ENCODE measurements at places on chromosomes 7 and 10.

DNA sequence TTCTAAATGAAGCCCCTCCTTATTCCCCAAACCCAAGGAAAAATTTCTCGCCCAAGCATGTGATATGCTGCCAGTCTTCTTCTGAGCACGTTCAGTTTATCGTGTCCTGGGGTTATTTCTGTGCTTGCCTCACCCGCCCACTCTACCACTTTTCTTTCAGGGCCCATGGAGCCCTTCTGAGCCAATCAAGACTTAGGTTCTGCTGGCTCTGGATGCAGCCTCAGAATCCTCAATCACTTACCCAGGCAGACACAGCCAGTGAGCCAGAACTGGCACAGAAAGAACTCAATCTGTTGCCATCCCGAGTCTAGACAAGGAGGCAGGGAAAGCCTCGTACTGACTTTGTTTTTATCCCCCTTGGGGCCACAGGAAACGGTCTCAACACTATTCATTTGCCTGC lies 34.2 kb upstream of the C10orf90 start:
- DNase-seq: no peak

DNA sequence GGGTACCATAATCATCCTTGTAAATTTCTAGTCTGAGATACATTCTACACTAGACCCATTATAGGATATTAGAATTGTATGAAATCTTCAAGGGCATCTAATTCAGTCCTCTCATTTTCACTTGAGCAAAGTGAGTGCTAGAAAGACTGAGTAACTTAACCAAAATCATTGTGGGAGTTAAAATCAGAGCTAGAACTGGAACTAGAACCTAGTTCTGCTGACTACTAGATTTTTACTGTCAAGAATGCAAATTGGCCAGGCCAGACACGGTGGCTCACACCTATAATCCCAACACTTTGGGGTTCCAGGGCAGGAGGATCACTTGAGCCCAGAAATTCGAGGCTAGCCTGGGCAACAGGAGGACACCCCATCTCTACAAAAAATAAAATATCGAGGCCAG lies 53.9 kb downstream of the ADD3 start:
- no peak for DNase-seq

GRCh38 chr10:78255796-78256638 lies 222.4 kb downstream of the RPS24 start:
- no peak for DNase-seq

- DNase-seq: no peak
Measured at GRCh38 chr7:70553364-70553763, 578.6 kb upstream of the GALNT17 start.

DNA sequence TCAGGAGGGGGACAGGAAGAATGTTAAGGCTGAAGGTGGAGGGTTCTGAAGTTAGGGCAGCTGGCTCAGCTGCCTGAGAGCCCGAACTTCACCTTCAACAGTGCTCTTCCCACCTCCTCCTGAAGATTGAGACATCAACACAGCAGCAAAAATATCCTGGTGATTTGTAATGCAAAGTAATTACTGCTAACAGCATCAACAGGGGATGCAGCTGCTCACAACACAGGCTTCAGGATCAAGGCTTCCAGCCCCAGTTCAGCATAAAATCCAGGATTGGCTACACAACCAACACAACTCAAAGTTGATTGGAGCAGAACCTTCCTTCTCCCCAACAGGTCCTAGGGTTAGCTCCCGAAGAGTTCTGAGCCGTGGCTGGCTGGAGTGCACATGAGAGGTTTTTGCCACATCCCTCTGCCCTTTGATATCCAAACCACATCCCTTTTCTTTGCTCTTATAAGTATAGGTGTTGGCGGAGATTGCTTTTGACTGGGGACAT lies 242.4 kb downstream of the KIAA1217 start:
- no peak for DNase-seq

Measured in activated naive CD4-positive, alpha-beta T cell (primary cell).